ENCODE measurements at places on chromosomes 3 and 15.

GRCh38 chr3:57743496-57743895 lies 12.6 kb upstream of the SLMAP start:
- no peak for DNase-seq

GRCh38 chr3:111906656-111907055 lies 47.6 kb downstream of the PHLDB2 start:
- no peak for DNase-seq

- DNase-seq, result no peak
These were observed 85.1 kb downstream of the STAG1 start for GRCh38 chr3:136667081-136667480.

DNA sequence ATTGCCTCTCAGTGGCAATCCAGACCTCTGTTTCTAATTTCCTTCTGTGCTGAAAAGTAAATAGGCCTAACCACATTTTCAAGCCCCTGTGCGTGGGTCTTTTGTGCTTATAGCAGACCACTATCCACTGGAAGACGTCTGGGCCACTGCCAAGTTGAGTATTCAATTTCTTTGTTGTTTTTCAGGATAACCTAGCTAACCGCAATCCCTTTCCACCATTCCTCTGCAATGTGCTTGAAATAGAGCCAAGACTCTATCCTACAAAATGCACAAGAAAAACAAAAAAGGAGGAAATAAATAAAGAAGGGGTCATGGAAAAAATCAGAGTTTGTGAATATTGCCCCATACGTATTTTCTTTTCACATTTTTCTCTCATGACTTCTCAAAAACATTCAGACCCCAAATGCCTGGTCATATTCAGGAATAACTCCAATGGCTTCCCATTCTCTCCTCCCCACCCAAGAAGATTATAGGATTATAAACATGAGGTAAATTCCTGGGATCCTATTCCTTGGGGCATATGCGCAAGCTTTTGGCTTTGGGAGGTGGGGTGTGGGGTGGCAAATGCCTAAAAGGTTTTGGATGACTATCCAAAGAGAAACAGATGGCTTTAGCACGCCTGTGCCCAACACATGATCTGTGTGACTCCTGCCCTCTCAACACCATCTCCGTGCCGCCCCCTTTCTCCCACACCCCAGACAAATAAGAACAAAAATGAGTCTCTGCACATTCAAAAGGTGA lies 217.9 kb upstream of the THBS1 start:
- no peak for DNase-seq

GRCh38 chr15:32819448-32819847 lies 101.6 kb downstream of the GREM1 start:
- no peak for DNase-seq

- no peak for DNase-seq
These were observed 185.9 kb upstream of the ANKRD28 start for GRCh38 chr3:15983693-15984092.

DNA sequence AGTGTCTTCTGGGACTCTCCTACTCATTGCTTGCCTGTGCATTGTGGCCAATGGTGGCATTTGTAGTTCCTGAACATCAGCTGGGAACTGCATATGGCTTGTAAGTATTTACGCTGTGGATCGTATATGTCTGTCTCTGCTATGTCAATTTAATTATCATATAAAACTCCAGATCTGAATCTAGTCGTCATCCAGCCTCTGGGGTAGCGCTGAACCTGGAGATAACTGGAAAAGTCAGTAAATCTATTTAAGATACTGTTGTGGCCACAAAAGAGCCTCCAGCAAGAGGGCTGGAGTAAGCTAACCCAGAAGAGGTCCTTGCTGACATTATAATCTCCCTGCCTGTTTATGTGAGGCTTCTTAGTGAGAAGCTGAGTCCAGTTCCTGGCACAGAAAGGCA lies 21.6 kb downstream of the MFSD1 start:
- DNase-seq, result no peak

DNA sequence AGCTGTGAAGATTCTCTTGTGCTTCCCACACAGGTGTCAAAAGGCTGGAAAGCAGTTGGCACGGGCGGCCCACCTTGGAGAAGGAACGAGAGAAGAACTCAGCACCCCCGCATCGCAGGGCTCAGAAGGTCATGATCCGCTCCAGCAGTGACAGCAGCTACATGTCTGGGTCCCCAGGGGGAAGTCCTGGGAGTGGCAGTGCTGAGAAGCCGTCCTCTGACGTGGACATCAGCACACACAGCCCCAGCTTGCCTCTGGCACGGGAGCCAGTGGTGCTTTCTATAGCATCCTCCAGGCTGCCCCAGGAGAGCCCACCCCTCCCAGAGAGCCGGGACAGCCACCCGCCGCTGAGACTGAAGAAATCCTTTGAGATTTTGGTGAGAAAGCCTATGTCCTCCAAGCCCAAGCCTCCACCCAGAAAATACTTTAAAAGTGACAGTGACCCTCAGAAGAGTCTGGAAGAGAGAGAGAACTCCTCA lies 31.4 kb downstream of the STARD5 start:
- no peak for DNase-seq

DNA sequence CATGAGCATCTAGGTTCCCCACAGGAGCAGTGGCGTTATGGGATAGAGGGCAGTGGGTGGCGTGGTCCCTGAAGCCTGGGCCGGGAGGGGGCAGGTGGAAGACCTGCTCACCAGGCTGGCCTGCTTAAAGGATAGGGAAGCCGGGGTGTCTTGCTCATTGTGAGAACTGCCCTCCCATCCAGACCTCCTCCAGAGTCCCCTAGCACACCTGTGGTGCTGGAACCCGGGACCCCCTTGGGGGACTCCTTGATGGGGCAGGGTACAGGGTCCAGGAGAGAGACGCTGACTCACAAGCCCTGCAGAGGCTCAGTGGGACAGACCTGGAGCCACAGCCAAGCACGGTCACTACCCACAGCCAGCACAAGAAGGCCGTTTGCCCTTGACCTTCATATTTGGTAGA lies 2.8 kb upstream of the RHCG start:
- no peak for DNase-seq

- no peak for DNase-seq
These were observed 152.9 kb downstream of the XXYLT1 start for GRCh38 chr3:195117978-195118581.

- DNase-seq, result no peak
These were observed 157.1 kb upstream of the TMC3 start for GRCh38 chr15:81531109-81531592.

GRCh38 chr3:138263104-138263503 lies 66.5 kb downstream of the NME9 start:
- no peak for DNase-seq

DNA sequence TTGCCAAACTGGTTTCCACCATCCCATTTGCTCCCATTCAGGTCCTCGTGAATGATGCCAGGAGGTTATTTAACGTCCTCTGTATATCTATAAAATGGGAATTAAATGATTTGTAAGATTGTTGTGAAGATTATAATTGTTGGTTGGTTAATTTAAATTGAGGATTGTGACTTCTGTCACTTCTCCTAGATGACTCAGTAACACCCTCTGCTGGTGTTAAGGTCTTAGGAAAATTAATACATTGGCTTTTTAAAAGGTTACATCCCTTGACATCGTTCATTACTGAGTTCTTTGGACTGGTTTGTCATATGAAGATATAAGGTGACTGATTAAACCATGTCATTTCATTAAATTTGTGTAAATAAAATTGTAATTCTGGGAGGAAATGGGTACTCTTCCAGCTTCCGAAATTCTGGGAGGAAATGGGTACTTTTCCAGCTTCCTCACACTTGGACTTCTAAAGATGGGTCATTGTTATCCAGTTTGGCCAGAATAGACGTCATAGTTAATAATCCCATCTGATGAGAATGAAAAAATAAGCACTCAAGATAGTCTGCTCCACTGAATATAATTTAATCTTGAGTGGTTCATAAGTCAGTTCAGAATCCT lies 33.3 kb upstream of the PAQR5 start:
- DNase-seq, result no peak

DNA sequence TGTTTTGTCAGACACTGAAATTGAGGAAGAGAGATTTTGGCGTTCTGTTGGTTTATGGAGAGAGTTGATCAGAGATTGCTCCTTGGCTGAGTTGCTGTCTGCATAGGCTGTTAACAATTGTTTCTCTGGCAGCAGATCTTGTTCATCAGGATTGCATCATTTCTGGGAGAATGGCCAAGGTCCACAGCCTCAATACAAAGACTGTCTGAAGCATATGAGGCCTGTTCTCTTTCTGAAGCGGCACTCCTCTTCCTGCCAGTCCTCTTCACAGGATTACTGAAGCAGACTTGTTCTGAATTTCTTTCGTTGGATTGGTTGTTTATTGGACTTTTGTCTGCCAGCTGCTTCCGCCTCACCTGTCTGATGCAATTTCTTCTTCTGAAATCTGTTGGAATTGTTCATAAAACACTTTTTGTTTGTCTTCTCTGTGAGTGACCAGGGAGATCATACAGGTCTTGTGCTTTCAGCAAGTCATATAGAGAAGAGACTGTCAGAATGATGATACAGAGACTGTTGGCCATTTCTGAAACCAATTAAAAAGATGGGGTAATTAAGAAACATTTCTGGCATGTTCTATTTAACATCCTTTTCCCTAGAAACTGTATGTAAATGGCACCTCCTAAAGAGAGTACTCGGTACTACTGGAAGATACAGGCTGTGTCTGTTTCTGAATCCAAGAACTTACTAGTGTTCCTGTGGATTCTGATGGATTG lies 25.5 kb downstream of the SETD5 start:
- no peak for DNase-seq

- DNase-seq, result no peak
These were observed 51.6 kb upstream of the TCF12 start for GRCh38 chr15:56866803-56867202.

GRCh38 chr15:76059320-76060117 lies at the start of gene TMEM266:
TMEM266 (plus strand) TSS chr15:76059985; CDS start chr15:76134264, 74,279 bp downstream.
- DNase-seq, result no peak

DNA sequence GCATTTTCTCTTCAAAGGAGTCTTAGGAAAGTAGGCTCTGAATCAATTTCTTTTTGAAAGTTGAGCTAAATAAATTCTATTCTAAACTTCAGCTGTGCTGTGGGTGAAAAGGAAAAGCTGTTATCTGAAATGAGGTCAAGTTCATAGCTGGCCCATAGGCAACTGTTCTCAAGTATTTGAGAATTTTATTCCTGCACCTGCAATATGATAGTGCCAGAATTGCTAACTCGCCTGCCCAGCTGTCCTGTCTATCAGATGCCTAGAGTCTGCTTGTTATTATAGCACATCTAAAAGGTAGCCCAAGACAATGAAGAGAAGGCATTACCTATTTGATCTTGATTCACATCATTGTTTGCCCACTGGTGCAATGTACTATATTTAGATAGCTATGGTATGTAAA lies 798.7 kb downstream of the DIPK2A start:
- DNase-seq, result no peak

GRCh38 chr3:70360979-70361760 lies 48.7 kb upstream of the MDFIC2 start:
- no peak for DNase-seq

- no peak for DNase-seq
These were observed 144.7 kb upstream of the TTC14 start for GRCh38 chr3:180457225-180457624.

DNA sequence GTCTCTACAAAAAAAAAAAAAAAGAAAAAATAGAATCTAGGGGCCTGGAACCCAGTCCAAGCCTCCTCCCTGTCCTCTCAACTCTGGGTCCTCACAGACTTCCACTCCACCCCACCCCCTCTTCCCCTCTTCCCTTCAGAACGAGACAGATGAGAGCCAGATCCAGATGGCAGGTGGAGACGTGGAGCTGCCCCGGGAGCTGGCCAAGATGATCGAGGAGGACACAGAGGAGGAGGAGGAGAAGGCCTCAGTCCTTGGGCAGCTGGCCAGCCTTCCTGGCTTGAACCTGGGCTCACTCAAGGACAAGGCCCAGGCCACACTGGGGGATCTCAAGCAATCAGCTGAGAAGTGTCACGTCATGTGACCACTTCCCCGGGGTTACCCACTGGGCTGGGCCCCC lies 3.6 kb downstream of the CPLX3 start:
- DNase-seq, result no peak

- no peak for DNase-seq
These were observed 180.3 kb downstream of the ABHD5 start for GRCh38 chr3:43870844-43871626.

GRCh38 chr3:32392536-32393302 lies 1.1 kb downstream of the CMTM7 start:
- no peak for DNase-seq

DNA sequence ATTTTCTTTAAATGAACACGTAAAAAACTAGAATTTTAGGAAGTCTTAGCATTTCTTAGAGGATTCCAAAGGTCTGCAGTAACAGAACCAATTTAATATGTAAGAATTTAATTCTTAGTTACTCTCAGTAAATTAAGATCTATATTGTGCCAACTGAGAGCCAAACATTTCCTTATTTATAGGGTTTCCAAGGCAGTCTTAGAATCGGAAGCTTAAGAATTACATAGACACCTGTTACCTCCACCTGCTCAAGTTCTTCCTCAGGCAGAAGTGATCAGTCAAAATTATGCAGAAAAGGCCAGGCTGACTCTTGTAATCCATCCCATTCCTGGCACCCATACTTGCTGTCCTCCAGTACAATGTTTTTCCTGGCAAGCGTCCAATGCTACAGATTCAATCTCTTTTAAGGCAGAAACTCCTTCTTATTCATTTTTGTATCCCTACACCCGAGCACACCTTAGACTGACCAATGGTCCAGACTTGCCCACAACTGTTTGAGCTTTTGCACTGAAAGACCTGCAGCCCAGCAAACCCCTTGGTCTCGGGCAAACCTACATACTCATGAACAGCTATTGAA lies 64.3 kb downstream of the NCEH1 start:
- no peak for DNase-seq

- DNase-seq, result no peak
These were observed 64.8 kb downstream of the BOC start for GRCh38 chr3:113275929-113276750.

DNA sequence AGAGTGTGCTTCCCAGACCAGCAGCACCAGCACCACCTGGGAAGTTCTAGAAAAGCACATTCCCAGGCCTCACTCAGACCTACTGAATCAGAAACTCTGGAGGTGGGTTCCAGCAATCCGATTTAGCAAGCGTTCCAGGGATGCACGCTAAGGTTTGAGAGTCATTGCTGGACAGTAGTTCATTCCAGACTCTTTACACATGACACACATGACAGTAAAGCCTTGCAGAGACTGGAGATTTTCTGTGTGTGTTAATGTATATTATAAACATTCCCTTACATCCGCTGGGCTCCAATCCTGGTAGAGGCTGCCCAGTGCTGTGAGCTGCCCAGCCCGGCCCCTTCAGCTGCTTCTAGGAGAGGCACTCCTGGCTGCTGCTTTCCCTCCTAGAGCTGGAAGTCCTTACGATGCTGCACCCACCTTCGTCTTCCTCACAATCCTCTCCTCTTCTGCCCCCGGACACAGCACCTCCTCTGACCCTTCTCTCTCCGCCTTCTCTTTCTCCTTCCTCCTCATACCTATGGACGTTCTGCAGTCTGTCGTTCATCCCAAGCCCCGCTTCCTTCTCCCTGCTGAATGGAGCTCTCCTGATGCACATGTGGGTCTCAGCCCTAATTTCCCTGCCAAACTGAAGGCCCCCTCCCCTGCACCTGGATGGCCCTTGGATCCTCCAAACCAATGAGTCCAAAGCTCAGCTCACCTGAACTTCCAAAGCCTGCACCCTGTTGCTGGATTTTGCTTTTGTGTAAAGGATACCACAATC lies 44.4 kb downstream of the ITGA11 start:
- no peak for DNase-seq

GRCh38 chr3:194928831-194929577 lies 243.3 kb downstream of the FAM43A start:
- no peak for DNase-seq

- DNase-seq, result no peak
These were observed 21.2 kb upstream of the NOX5 start for GRCh38 chr15:68993276-68993675.

Measured in stimulated activated CD8-positive, alpha-beta memory T cell treated with anti-CD3 and anti-CD28 coated beads, Interleukin-15, amount 100 ng/mL, for 4 hours (primary cell).